ENCODE measurements at places on chromosomes 1 and 21. TPM values are rescaled to one million over a fixed set of nuclear protein-coding genes. Genes with fewer than 3 reads are reported as not detected.

DNA sequence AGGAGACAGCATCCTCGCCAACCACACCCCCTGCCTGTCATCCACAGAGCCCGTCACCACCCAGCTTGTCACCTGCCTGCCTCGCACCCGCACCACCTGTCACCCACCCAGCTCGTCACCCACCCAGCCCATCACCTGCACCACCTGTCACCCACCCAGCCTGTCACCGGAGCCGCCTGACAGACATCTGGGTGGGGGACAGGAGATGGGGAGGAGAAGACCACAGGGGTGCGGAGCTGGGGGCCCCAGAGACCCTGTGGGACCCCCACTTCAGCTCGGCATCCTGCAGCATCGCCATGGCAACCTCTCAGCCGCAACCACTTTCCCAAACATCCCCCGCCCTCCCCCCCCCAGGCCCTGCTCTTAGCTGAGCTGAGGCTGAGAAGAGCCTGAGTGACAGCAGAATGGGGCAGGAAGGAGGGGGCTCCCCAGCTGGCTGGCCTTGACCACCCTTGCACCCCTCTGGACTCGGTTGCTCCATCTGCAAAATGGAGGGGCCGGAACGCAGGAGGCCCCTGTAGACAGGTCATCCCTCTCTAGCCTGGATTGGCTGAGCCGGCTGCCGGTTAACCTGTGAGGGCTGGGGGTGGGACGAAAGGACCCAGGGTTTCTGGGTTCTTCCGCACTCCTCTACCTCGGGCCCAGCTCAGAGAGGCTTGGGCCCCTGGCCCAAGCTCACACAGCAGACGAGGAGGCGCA lies 11.6 kb downstream of the AHDC1 start:
- no peak for DNase-seq

DNA sequence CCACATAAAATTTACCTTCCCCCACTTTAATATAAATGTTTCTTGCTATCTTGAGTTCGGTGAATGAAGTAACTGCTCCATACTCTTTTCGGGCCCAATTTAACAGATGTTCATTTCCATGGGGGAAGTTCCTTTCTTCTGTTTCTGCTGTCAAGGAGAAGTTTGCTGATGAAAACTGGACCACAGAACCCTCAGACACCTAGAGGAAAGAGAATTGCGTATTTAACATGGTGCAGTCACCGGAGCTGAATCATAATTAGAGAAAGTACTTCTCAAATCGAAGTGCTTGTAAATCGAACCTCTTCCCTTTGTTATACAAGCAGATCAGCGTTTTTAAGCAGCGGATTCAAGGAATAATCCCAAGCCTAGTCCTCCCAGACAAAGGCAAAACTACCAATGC lies 151.2 kb downstream of the TGFBR3 start:
- DNase-seq, result no peak

- no peak for DNase-seq
Observed at GRCh38 chr1:173205146-173206051, 1.7 kb downstream of the TNFSF4 start.

DNA sequence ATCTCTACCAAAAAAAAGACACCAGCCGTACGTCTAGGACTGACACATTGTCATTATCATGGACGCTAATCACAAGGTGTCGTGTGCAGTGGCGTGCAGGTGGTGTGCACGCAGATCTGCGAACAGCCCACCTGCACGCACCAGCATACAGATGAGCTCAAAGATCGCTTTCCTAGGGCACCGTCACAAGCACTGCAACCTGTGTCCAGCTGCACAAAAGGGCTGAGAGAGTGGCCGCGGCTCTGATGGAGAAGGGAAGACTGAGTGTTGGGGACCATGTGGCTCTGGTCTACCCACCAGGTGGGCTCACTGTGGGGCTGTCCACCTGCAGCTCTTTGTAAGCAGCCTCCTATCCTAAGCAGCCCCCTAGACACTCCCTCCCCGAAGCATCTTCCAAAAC lies 50.9 kb downstream of the S100B start:
- no peak for DNase-seq

- peak; percentile 51 for DNase-seq
Observed at GRCh38 chr1:67732750-67733151, 47.8 kb downstream of the GADD45A start.

- DNase-seq, result no peak
Observed at GRCh38 chr1:184520336-184520735, 133.5 kb downstream of the C1orf21 start.

- no peak for DNase-seq
Observed at GRCh38 chr1:203996126-203996525, 76.8 kb upstream of the SOX13 start.

DNA sequence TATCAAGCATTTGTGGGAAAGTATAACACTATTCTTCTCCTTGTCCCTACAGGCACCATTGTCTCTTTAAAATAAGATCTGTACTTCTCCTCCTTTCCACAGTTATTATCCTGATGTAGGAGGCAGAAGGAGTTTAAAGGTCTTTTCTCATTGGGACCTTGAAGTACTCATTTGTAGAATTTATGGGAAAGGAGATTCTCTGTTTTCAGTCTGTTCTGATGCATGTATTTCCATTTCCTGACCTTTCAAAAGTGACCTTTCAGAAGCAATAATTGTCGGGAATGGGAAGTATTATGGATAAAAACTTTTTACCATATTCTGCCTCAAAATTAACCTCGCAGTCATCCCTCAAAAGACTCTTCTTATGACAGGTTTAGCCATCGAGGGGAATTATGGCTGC lies 224.8 kb downstream of the CTH start:
- DNase-seq, result no peak

Gene TAF12
- total RNA-seq, result 17.9 TPM
